ENCODE measurements at places on chromosomes 4 and X.

- no peak for DNase-seq
Observed at GRCh38 chr4:45353161-45353560, 626.8 kb upstream of the GNPDA2 start.

- no peak for DNase-seq
Observed at GRCh38 chr4:98515470-98515809, 143.0 kb downstream of the TSPAN5 start.

DNA sequence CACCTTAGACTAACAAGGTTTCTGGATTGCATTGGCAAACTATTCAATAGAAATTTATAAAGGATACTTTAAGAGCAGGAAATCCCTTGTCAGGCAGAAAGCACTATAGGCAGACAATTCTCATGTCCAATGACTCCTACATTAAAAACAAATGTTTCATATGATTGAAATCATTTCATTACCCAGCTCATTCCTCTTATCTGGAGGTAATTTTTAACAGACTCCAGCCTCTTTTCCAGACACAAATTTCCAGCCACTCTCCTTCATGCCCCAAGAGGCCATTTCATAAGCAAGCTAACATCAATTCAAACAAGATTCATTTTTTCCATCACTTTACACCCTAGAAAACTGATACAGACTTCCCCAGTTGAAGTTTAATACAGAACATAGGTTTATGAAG, 495.1 kb upstream of the FRG1 start:
- DNase-seq = no peak

- DNase-seq = no peak
Observed at GRCh38 chr4:22510750-22511149, 5.1 kb downstream of the ADGRA3 start.

- DNase-seq = no peak
Observed at GRCh38 chrX:152638443-152638904, 779 bp downstream of the GABRQ start.

DNA sequence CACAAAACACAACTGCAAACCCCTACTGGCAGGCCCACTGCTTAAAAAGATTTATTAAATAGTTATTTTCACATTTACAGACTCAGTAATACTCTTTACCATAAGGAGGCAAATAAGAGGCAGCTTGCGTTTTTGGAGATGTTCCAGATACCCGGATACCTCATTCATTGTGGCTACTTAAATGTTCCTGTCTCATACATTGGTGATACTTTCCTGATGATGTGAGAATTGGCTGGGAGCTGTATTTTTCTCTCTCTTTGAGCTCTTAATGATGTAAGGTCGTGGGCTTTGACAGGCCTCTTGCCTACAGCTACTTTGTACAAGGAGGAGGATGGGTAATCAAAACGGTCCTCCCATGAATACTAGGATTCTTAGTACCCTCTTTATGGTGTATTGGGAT, 101.5 kb downstream of the AKAP4 start:
- DNase-seq = no peak

DNA sequence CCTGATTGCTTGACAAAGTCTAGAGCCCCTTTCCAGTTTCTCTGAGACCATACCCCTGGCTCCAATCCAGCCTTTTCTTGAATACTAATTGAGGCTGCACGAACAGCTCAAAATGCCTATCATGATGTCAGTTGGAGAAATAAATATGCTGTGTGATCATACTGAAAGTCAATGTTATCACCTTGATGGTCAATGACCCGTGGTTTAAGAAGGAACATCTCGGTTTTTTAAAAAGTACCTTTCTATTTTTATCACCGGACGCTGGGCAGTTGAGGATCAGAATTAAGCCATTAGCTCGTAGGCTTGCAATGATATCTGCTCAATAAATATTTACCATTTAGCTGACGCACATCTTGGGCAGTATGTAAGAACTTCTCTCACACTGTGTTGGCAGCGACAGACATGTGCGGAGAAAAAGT, 852 bp upstream of the WDR44 start:
- peak; percentile 2 for DNase-seq

- no peak for DNase-seq
Observed at GRCh38 chr4:105550641-105551040, 1.8 kb upstream of the ARHGEF38 start.

- DNase-seq = no peak
Observed at GRCh38 chr4:23122666-23123400, 430.1 kb downstream of the GBA3 start.

DNA sequence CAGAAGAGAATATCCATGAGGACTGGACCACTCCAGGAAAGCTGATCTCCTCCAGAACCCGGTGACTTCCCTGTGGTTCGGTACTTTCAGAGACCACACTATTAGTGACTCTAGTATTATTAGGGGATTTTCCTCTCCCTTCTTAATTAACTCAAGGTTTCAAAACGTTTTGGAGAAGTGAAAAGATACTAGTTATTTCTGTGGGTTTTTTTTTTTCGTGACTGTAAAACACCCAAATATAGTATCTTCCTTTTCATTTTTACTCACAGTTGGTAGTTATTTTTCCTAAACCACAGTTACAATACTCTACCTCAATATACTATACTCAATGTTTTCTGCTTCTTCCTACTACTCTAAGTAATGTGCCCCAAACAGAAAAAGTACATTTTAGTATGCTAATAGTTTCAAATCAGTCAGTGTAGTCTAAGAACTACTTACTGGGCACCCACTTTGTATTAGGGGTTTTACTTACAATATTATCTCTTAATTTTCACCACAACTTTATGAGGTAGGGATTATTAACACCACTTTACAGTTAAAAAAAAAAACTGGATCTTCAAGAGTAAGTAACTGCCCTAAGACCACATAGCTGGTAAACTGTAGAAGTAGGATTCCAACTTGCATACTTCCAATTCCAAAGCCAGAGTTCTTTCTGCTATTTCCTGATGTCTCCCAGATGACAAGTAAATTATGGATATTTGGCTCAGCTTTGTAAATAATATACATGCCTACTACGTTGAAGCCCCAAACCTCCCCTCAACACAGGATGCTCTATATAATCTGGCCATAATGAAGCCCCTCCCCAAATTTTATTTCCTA, 45.0 kb downstream of the SLC9A7 start:
- no peak for DNase-seq

DNA sequence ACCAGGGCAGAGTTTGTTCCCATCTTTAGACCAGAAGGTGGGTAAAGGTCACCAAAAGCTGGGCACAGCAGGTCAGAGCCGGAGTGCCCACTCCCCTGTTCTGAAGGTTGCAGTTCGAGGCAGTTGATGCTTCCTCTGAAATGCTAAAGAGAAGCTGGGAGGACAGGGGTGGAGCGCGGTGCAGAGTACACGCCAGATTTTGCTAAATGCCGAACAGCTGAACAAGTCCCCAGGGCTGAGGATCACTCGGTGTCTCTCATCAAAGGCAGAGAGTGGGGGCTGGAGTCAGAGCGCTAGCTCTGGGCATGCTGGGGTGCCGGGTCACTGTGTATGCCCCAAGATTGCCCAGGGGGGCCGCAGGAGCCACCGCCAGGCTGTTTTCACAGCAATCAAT, 197.0 kb downstream of the BCOR start:
- DNase-seq = no peak

GRCh38 chr4:172270397-172270796, 457.2 kb downstream of the GALNTL6 start:
- DNase-seq = peak; percentile 42

GRCh38 chrX:145654486-145654885, 163.1 kb upstream of the SLITRK2 start:
- no peak for DNase-seq

DNA sequence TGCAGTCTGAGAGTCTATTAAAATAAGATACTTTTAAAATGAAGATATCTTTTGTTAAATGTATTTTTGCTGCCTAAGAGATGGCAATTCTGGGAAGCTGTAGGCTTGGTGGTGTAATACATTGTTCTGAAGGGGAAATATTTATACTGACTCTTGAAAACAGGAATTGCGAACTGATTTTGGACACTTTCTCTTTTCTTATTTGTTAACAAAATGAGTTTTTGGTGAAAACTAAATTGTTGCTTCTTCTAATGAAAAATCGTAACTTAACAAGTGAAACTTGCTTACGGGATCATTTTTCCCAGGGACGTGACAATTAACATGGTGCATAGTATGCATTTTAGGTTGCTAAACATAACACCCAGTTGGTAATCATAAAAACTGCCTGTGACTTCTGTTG, 71.0 kb downstream of the RAPGEF2 start:
- no peak for DNase-seq

GRCh38 chr4:116636917-116637316, 448.5 kb downstream of the TRAM1L1 start:
- DNase-seq = no peak

- no peak for DNase-seq
Observed at GRCh38 chr4:102218656-102219055, 126.6 kb downstream of the SLC39A8 start.

- peak; percentile 5 for DNase-seq
Observed at GRCh38 chr4:186201535-186202230, 10.3 kb downstream of the CYP4V2 start.

GRCh38 chr4:25441519-25442117, 64.6 kb downstream of the ANAPC4 start:
- peak; percentile 25 for DNase-seq

- no peak for DNase-seq
Observed at GRCh38 chrX:133543654-133544053, 128.4 kb upstream of the GPC4 start.

- DNase-seq = no peak
Observed at GRCh38 chr4:123562994-123563750, 166.6 kb downstream of the SPRY1 start.

DNA sequence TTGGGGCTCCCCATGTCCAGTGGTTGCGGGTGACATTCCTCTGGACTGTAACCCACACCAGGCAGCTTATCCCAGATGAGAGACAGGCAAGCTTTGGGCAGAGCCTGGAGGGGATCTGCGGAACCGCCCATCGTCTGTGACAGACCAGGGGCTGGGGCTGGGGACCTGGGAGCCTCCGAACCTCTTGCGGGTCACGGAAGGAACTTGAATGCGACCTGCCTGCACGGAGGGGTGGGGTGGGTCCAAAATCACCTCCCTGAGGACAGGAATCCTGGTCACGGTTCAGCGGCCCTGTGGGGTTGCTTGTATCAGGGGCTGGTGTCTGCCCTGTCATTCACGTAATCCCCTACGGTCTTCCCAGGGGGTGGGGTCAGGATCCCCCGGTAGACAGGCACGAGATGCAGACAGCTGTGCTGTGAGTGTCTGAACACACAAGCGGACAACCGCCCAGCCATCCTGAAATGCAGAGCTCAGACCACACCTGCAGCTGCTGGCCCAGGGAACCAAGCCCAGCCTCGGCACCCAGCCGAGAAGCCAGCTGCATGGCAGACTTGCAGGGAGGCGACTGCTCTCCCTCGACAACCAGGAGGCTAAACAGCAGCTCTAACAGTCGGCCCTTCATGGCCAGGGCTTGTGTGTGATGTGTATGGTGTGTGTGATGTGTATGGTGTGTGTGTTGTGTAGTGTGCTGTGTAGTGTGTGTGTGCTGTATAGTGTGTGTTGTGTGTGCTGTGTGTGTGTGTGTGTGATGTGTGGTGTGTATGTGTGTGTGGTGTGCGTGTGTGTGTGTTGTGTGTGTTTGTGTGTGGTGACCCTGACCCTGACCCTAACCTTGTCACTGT, 105.9 kb upstream of the ADRA2C start:
- peak; percentile 31 for DNase-seq

GRCh38 chrX:10165580-10166247, 8.9 kb downstream of the CLCN4 start:
- no peak for DNase-seq

- DNase-seq = no peak
Observed at GRCh38 chrX:112341598-112341997, 259.0 kb upstream of the TRPC5 start.

DNA sequence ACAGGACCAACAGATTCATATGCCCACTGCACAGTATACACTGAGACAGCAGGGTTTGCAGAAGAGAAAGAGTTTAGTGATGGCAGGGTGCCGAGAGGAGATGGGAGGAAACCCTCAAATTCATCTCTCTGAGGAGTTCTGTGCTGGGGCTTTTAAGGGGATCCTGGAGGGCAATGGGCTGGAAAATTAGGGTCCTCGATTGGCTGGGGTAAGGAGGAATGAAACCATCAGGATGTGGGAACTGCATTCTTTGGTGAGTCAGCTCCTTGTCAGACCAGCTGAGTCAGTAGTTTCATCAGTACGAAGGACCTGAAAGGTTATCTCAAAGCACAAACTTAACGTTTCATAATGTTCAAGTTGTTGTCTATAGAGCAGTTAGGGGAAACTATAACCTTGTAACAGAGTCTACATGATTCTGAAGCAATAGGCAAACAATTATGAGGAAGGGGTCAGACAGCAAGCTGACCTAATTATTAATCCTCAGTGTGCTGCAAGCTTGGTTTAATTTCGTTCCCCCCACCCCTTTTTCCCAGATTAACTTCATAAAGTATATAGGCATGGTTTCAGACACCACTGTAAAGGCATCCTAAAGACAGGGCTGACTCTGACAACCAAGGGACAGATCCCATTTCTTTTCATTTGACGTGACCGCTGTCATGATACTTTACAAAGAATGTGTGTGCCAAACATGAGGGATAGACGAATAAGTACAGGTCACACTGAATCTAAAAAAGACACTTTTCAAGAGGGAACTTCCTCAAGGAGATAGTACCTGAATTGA, 1.5 kb upstream of the MSMO1 start:
- no peak for DNase-seq

DNA sequence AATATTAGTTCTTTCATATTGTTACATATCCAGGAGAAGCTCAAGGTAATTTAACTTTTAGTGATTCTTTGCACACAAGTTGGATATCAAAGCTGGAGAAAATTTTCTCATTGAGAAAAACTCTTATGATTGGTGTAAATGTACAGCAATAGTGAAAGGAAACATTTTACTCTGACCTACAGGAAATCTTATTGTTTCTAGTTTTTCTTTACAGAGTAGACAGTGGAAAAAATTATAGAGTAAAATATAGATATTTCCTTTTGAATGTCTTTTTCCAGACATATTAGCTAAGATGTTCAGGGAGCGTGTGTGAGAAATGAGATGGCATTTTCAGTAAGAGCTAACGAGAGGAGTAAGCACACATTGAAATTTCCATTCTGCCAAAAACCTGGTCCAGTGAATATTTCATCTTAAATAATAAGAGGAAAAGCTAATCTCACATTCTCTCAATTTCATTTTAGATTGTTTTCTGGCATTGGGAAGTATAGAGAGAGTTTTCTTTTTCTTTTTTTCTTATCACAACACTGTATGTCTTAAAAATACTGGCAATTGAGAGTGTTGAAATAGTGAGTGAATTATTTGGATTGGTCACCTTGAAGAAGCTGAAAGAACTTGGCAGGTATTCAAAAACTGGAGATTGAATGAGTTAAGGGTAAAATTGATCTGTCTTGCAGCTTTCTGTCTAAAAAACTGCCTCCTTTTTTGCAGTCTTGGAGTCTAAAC, 15.6 kb upstream of the ATP8A1 start:
- DNase-seq = no peak

DNA sequence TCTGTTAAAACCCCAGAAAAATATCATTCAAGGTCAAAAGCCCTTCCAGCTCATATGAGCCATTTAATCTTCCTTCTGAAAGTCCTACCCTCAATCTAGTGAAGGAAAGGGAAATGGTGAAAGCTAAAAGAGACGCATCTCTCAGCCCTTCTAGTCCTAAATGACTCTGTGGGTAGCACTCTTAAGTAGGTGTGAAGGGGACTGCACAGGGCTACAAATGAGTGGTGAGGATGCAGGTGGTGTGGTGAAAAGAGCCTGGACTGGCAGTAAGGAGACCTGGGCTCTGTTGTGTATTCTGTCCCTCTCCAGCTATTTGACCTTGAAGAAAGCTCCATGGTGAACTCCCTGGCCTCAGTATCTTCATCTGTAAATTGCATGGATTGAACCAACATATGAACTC, 671.8 kb upstream of the DIPK2B start:
- DNase-seq = no peak

GRCh38 chrX:68114573-68115129, 318.6 kb downstream of the OPHN1 start:
- DNase-seq = no peak

Measured in SHP77 treated with DMSO at 0.1 percent for 48 hours (cell line).